ENCODE measurements at places on chromosomes 12 and 14.

DNA sequence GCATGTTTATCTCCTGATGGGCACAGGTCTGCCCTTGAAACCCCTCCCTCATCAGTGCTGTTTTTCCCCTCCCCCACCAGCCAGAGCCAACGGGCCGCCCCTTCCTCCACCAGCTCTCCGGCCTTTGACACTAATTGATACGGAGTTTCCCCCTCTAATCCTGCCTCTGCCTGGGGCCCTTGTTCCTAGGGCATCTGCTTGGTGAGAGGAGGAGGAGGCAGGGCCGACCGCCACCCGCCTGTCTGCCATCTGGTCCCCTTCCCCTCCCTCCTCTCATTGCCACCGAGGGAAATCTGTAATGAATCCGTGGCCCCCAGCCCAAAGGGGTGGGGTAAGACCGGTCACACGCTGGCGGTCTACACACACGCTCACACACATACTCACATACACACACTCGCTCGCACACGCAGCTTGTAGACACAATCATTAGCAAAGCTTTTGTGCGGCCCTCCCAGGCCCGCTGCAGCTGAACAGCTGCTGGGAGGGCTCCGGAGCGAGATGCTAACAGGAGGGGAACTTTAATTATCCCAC lies 27.4 kb downstream of the SRRM4 start:
- DNase-seq = no peak

DNA sequence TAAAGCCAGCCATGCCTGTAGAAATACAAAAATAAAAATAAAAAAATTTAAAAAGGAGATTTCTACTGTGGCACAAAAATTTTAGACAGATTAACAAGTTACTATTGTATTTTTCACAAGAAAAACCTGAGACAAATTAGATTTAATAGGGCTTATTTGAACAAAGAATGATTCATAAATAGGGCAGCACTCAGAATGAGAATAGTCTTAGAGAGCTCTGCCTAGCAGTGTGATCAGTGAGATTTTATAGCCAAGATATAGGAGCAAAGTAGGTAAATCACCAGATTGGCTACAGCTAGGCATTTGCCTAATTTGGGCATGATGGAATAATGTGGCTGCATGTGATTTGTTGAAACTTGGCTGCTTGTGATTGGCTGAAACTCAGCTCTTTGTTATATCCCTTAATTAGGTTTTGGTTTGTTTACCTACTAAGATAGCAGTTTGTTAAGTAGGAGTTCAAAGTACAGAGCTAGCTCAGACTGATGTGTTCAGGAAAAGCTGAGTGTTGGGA lies 279.7 kb upstream of the TMTC1 start:
- no peak for DNase-seq

GRCh38 chr14:105065280-105066228 lies at the start of gene GPR132:
Gene GPR132 (minus strand): TSS chr14:105065430. CDS start chr14:105055420, 10,010 bp downstream.
- DNase-seq = peak; percentile 20

- no peak for DNase-seq
Observed at GRCh38 chr12:68094195-68094594, 65.3 kb downstream of the IFNG start.

DNA sequence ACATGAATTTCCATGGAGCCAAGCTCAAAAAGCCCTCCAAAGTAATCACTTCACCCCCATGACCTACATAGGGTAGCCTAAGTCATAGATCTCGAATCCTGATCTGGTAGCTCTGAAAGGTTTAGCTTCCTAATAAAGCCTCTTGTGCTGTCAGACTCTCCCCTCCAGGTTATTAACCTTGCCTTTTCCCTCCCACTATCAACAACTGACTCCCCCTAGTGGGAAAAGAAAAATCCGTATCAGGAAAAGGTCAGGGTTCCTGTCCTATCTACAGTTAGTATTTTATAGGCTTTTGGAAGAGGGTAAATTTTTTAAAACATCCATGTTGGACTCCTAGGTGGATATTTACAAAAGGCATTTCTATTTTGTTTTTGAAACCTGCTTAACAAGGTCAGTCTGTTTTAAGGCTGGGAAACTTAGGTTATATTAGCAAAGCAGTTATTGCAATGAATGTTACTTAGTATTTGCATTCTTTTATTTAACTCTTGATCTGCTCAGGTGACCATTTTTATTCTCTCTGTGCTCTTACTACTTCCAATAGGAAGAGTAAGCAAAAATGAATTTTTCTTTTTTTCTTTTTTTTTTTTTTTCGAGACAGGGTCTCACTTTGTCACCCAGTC lies 8.0 kb downstream of the YY1 start:
- DNase-seq = peak; percentile 33

DNA sequence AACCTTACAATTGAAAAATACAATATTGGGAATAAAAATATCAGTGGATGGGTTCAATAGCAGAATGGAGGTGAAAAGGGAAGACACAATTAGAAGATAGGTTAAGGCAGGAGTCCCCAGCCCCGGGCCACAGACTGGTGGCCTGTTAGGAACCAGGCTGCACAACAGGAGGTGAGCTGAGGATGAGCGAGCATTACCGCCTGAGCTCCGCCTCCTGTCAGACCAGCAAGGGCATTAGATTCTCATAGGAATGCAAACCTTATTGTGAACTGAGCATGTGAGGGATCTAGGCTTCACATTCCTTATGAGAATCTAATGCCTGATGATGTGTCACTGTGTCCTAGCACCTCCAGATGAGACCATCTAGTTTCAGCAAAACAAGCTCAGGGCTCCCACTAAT lies 27.3 kb upstream of the ST8SIA1 start:
- DNase-seq = no peak

Measured in fibroblast of skin of abdomen (primary cell).